ENCODE measurements at places on chromosomes 12 and 14.

DNA sequence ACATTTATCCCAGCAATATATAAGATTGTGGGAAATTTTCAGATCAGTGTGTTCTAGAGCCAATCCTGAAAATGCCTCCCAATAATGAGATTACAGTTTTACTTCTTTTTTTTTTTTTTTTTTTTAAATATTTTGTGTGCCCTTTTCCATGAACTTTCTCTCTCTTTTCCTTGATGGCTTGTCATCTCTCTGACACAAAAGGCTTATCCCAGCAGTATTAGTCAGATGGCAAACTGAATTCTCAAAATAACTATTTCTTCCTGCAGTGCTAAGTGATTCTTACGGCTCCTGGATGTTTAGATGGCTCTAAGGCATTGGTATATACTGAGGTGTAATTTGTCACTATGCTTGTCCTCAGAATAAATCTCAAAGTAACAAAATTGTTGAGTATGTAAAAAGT, 86.7 kb downstream of the LRP6 start:
- no peak for DNase-seq

DNA sequence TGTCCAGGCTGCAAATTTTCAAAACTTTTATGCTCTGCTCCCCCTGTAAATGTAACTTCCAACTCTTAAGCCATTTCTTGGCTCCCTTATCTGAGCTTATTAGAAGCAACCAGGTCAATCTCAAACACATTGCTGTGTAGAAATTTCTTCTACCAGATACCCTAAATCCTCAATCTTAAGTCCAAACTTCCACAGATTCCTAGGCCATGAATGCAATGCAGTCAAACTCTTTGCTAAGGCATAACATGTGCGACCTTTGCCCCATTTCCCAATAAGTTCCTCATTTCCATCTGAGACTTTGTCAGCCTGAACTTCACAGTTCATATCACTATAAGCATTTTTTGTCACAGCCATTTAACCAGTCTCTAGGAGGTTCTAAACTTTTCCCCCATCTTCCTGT, 64.5 kb downstream of the TMTC3 start:
- DNase-seq = no peak

- no peak for DNase-seq
Measured at GRCh38 chr14:100215330-100215885, 23.5 kb upstream of the YY1 start.

DNA sequence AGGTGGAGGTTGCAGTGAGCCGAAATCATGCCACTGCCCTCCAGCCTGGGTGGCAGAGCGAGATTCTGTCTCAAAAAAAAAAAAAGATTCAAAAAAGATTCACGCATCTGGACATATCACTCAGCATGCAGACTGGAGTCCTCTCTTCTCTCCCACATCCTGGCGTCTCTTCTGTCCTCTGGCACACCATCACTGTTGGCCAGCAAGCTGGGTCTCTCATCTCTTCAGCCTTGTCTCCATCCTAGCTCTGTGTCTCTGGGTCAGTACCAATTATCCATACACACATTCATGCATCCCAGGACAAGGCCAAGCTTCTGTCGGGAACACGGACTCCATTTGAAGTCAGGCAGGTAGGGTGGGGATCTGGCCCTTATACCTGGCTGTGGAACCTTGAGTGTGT, 105.5 kb upstream of the MAP1LC3B2 start:
- DNase-seq = no peak

GRCh38 chr12:102095677-102096263, 24.1 kb downstream of the NUP37 start:
- no peak for DNase-seq

DNA sequence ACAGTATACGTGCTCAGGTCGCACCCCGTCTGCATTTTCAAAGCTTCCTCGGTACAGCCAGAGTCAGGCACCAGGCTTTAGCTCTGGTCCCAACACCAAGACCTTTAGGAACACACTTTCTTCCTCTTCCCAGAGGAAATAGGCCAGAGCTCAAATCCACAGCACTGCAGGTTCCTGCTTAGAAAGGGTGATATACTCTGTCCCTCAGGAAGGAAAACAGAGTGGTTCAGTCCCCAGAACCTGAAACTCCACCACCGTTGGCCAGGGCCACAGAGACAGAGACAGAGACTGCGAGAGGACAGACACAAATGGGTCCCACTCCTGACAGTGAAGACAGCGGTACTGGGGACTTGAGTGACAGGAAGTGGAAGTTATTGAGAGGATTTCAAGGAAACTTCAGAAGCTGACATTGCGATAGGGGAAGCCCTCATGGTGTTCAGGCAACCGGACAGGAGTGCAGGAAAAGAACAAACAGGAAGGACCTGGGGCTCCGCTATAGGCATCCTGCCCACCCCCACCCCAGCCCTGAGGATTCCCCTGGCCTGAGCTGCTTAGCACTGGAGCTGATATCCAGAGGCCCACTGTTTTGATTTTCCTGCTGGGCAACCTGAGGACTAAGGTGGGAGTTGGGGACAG, 5.5 kb upstream of the KRT8 start:
- DNase-seq = no peak

GRCh38 chr12:132544498-132544897, 54.5 kb downstream of the FBRSL1 start:
- no peak for DNase-seq

- DNase-seq = no peak
Measured at GRCh38 chr12:54350743-54351142, 13.5 kb downstream of the GPR84 start.

DNA sequence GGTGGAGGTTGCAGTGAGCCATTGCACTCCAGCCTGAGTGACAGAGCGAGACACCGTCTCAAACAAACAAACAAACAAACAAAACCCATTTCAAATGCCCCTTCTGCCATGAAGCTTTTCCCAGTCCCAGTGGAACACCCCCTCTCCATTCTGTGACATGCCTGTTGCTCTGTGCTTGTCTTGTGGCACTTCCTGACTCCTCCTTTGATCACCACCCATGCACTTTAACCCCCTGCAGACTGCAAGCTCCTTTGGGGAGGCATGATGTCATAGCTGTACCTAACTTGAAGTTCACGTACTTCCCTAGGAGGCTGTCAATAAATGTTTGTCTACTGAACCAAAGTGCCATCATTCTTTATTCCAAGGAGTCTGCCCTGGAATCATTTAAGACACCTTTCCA, 64.7 kb downstream of the TMCC3 start:
- no peak for DNase-seq

DNA sequence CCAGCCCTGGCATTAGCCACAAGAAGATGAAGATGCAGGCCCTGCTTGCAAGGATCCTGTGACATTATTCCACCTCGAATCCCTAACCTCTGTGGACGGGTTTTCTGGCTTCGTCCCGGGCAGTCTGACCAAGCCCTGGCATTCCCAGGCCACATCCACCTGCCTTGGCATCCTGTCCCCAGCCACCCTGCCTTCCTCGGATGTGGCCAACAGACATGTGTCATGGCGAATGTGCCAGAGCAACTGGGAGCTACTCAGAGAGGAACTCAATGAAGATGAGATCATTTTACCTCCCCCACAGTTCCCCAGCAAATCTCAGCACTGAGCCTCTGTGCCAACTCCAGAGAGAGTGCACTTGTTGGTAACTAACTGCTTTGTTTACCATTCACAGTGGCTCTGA, 33.5 kb upstream of the KCNA5 start:
- DNase-seq = no peak

DNA sequence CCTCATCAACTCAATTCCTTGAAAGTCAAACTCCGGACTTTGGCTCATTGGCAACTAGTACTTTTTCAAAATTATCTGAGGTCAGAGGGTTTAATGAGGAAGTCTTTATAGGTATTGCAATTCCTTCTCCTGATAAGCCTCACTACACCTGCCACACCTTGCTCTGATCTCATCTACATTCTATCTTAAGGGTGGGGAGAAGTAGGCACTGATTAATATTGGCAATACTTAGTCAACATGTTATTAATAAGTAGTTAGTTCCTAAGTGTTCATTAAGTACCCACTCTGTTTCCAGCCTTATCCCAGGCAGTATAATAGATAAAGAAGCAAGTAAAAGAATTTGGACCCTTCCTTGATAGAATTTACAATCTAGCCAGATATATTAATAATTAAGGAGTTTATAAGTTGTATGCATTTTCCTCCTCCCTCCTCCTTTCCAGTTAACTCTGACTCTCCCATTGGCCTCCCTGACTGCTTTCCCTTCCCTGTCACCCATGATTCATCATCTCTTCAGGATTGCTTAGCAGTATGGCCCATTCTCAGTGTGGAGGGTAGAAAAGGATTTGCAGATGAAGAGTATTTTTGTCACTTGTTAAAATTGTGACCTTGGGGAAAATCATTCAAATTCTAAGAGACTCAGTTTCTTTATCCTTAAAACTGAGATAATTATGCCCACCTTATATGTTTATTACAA, 231.0 kb upstream of the ATP2B1 start:
- DNase-seq = no peak

DNA sequence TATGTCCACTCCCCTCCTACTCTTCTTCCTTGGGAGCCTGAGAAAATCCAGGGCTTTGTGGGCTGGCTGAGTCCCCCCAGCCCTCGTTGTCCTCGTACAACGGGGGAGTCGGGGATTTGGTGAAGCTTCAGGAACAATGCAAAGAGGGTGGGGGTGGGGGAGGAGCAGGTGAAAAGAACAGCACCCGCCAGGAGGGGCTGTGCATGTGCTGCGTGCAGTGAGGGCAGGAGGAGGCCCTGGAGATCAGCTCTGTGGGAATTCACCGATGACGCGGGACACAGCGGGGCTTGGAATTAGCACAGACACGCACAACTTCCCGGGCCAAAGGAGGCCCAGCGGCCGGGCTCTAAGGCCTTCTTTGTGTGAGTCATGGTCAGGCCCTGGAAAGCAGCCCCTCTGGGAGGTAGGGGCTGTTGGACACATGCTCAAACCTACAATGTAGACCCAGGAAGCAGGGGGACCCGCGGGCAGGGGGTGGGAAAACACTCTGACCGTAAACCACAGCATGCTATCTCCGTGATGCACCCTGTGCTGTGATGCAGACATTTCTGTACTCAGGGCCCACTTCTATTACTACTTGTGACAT, 32.8 kb downstream of the RBM19 start:
- DNase-seq = peak; percentile 37

DNA sequence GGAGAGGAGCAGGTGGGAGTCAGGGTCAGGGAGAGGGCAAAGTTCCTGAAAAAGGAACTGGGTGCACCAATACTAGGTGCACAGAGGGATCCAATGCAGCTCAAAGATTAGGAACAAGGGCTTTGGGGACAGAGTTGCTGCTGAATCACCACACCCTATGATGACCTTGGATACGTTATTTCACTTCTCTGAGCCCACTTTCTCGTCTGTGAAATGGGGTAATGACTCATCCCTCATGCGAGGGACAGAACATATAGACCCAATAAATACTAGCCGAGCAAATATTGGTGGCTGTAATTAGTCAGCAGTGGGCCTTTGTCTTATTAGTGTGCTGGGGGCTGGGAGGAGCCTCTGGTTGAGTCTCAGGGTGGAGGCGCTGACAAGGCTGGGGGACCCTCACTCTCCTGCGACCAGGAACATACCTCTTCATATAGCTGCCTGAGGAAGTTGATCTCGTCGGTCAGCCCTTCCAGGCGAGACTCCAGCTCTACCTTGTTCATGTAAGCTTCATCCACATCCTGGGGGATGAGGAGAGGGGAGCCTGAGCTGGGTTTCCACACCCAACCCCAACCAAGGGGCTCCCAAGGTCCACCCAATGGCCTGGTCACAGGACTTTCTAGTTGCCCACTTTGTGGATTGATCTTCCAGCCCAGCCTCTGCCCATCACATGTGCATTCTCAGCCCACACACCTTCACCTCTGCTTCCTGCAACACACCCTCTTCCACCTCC, 4.5 kb downstream of the KRT8 start:
- DNase-seq = no peak

- no peak for DNase-seq
Measured at GRCh38 chr12:122158700-122159285, 15.2 kb downstream of the IL31 start.

DNA sequence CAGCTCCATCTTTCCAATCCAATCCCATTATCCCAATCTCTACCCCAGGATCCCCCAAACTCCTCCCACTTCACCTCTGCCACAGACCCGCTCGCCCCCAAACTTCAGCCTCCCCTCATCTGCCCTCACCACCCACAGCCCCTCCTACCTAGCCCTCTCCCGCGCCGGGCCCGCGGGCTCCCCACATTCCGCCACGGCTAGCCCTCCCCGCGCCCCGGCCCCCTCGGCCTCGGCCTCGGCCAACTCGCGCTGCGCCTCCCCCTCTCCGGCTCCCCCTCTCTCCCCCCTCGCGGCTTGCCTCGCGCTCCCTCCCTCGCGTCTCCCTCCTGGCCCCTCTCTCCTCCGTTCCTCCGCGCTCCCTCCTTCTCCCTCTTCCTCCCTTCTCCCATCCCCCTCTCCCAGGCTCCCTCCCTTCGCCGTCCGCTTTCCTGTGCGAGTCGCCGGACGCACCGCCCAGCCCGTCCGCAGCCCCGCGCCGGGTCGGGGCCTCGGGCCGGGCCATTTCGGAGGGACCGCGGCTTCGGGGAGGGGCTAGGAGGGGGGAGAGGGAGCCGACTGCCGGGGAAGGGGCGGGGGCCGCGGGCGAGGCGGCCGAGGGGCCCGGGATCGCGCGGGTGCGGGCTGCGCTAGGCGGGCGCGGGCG, at the start of gene ATN1:
Gene ATN1 (plus strand): TSS at position 581 of the 643 bp plus-strand sequence. CDS start 6,043 bp downstream, outside the sequence.
- DNase-seq = no peak

DNA sequence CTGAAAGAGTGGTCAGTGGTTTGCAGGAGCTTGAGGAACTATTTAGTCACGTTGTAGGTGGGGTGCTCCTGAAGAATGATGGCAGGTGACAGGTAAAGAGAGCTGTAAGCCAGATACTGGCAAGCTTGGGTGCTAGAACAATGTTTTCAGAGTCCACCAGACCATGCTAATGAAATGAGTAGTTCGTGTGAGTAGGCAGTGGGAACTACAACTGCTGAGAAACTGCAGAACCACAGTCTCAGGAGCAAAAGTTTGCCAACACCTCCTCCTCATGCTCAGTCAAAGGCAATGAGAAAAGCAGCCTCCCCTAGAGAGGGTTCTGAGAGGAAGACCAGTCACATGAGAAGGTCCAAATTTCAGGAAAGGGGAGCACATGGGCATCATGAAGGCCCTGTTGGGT, 91.3 kb downstream of the PRKD1 start:
- DNase-seq = no peak

DNA sequence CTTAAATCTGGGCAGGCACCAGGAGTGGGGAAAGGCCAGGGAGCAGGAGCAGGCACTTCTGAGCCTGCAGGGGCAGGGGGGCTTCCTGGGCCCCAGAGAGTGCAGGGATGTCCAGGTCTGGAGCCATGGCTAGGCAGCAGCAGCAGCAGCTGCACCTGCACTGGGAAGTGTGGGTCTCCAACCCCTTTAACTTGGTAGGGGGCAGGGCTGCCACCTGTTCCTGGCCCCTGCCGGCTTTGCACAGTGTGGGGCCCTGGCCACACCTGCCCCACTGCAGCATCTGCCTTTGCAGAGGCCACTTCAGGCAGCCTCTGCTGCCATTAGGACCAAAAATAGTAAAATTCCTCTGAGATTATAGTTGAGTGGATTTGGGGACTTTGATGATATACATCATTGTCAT, 138.5 kb downstream of the SLC16A7 start:
- no peak for DNase-seq

DNA sequence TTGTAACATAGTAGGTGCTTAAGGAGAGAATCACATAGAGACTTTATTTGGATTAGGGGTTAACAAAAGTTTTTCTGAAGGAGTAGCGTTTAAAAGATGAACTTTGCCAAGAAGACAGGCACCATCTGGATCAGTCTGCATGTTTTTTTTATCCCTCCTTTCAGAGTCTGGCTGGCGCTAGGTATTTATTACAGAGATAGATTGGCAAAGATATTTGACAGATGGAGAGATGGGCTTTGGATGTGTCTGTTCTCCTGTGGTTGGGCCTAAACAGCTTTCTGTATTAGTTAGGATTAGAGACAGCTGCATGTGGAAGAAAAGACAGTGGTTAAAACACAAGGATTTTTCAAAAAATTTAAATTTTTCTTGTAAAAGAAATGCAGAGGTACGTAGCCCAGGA, 133.9 kb downstream of the C12orf75 start:
- DNase-seq = no peak

GRCh38 chr14:68661226-68662225, 131.3 kb downstream of the ZFP36L1 start:
- DNase-seq = no peak

Data from non-pigmented ciliary epithelial cell (primary cell).